Left cardiac atrium (tissue), 4 donors: ENCODE measurements at places on chromosomes 3 and 15.

DNA sequence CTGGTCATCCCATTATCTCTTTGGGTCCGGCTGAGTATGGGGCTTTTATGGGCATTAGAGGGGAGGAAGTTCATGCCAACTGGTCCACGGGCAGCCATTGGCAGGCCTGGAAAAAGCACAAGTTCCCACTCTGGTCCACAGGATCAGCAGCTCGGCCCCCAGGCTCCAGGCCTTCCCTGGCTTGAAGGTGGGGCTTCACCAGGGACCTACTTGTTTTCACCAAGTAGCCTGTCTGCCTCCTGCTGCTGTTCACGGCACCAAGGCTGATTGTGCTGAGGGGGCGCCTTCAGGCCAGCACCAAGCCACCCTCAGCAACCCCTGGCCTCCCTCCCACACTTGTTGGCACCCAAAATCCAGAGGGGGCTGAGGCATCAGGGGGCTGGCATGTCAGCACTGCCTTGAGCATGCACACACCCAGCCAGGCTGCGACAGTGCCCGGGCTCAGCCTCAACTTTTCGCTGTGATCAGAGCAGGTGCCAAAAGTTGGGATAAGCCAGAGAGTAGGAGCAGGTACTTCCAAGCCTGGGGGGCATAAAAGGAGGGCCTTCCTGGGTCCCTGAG, 9.1 kb upstream of the TOP2B start:
- no peak for DNase-seq

DNA sequence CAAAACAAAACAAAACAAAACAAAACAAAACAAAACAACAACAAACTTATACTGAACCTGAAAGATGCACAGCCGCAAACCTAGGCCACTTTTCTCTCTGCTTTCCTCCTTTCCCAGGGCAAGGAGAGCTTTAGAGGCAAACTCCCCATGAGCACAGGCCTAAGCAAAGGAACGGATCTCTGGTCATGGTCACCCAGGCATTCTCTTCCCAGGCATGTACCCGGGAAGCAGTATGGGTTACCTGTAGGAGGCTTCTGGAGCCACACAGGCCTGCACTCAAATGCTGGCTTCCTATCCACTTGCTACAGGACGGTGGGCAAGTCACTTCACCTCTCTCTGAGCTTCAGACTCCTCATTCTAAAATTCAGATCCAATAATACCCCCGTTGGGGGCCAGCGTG, 171.8 kb downstream of the SMAD6 start:
- DNase-seq: no peak

- DNase-seq: no peak
Observed at GRCh38 chr15:42066764-42067415, 27.5 kb downstream of the PLA2G4D start.

- DNase-seq: no peak
Observed at GRCh38 chr15:50558012-50558411, 11.5 kb upstream of the USP50 start.

GRCh38 chr15:52417957-52418356, 110.7 kb downstream of the MYO5A start:
- DNase-seq: no peak

GRCh38 chr3:138960417-138960852, 13.4 kb downstream of the FOXL2NB start:
- no peak for DNase-seq

DNA sequence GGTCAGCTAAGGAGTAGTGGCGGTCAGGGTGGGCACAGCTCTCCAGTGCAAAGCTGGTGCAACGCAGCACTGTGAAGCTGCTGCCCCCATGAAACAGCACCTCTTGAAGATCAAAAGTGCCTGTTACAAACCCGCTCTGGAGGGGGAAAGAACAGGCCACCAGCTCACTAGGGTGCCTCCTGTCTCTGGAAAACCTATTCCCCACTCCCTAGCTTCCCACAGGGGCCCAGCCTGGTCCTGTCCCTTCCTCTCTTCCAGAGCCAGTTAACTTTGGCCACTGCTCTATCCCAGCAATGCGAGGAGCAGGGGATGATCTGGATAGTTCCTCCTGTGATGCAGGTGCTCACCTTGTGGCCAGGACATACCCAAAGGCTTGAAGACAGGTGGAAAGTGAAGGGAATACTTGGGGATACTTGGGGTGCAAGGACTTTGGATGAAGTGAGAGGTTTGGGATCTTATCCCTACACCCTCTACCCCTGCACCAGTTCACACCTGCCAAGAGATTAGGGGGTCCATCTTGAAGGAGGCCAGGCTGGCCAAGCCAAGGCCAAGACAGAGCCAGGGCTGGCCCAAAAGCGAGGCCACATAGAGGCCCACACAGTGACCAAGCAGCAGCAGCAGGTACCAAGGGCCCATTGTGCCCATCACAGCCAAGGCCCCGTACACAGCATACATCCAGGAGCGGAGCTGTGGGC, 4.2 kb downstream of the HHATL start:
- no peak for DNase-seq
